ENCODE measurements at places on chromosomes 6 and 20.

GRCh38 chr6:101777646-101778045 lies 384.1 kb downstream of the GRIK2 start:
- no peak for DNase-seq

DNA sequence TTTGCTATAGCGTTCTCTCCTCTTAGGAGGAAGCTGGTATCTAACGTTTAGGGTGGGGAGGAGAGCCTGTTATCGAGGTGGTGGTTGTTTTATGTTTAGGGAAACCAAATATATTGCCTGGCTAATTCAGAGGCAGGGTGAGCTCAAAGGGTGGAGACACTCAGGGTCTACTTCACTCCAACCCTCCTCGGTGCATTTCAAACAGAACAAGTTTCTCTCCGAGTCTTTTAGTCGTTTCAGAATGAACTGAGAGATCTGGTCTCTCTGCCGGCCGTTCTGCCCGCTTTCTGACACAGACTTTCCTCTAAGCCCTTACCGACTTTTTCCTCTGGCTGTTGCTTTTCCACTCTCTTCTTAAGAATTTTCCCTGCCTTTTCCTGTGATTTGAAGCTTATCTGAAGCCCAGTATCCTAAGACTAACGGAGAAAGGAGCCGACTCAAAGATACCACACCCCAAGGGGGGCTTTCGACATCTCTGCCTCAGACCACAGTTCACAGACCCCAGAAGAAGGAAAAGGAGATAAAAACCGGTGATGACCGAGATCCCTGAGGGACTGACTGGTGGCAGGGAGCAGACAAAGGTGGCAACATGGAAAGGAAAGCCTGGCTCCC lies 865 bp downstream of the STK38 start:
- no peak for DNase-seq

- no peak for DNase-seq
Measured at GRCh38 chr6:140660295-140660694, 1285.8 kb upstream of the CITED2 start.

GRCh38 chr20:1983301-1983700 lies 10.6 kb downstream of the PDYN start:
- DNase-seq, result no peak

DNA sequence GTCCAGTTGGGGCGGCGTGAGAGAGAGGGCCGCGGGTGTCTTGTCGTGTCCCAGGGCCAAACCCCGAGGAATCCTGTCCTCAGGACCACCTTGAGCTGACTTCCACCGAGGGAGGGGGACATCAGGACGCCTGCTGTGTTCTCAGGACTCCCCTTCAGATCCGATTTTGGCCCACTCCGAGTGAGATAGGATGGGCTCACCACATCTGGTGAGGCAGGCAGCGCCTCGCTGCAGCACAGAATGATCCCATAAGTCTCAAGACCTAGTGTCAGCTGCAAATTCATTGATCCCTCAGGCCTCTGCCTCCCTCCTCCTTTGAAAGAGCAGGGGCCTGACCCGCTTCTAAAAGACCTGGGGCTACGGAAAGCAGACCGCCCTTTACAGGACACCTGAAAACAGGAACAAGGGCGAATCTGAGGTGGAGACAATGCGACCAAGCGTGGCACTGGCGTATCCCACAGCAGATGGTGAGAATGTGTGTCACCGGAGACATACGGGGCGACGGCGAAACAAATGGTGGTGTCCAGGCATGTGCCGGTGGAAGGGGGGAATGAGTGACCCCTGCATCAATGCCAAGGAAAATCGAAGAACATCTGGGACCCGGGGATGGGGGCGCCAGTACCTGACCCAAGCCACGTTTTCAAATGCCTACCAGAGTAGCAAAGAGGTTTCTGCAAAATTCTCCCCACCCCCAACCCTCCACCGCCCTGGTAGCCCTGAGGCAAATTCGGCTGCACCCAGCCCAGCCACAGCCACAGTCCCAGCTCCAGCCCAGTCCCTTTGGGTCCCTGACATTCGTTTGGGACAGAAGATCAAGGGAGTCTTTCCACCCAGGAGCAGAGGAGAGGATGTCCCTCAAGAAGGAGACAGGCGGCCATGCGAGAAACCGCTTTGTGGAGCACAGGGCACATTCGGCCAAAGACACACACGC lies 162.1 kb upstream of the ZNF337 start:
- DNase-seq, result no peak

GRCh38 chr20:24389686-24390085 lies 79.7 kb upstream of the SYNDIG1 start:
- no peak for DNase-seq

GRCh38 chr20:62835931-62836861 lies 19.3 kb downstream of the COL9A3 start:
- DNase-seq, result no peak

GRCh38 chr6:31907158-31907813 lies 5.4 kb upstream of the ZBTB12 start:
- no peak for DNase-seq

- DNase-seq, result no peak
Measured at GRCh38 chr20:10498200-10498599, 63.1 kb downstream of the SLX4IP start.

DNA sequence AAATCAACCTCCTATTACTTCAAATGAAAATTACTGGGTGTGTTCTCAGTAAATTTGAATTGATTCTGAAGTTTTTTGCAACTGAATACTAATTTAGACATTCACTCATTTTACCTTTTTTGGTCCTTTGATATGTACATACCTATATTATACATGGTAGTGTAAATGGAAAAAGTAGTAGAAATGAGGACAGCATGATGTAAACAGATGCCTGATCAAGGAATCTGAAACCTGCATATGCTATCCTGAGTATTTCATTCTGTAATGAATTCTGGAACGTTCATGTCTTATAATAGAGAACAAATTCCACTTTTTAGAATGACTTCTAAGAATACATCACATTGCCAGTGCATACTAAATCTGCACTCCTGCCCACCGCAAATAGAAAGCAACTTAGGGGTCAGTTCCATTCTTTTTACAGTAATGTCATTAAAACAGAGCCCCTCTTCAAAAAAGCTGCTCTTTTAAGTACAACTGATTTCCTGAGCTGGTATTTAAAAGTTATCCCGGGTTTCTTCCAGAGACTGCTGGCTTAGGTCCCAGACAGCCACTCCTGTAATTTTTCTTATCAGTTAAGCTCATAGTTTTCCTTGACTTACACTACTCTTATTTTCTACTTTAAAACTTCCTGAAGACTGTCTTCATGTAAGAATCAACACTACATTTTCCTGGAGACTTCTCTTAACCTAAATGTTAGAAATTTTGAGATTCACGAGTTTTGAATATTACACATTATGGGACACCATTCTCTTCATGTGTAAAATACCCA lies 48.4 kb downstream of the MAP3K7 start:
- DNase-seq, result no peak

DNA sequence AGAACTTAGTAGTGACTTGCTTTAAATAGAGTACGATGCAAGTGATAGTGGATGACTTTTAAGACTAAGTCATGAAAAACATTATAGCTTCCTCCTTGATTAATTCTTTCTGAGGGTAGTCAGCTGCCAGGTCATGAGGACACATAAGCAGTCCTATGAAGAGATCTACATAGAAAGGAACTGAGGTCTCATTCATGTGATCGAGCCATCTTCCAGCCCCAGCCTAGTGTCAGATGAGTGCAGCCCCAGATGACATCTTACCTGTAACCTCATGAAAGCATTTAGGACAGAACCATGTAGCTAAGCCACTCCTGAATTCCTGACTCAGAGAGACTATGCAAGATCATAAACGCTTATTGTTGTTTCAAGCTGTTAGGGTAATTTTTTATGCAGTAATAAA lies 67.7 kb downstream of the AK9 start:
- no peak for DNase-seq

GRCh38 chr6:33481192-33481591 lies 26.8 kb downstream of the ZBTB9 start:
- no peak for DNase-seq

All from GM19239 (cell line).